NCI-H1417 (cell line): ENCODE measurements at places on chromosomes 3 and 15.
A peak's percentile ranks its signal among the peaks of the same experiment; 100 is the strongest.

DNA sequence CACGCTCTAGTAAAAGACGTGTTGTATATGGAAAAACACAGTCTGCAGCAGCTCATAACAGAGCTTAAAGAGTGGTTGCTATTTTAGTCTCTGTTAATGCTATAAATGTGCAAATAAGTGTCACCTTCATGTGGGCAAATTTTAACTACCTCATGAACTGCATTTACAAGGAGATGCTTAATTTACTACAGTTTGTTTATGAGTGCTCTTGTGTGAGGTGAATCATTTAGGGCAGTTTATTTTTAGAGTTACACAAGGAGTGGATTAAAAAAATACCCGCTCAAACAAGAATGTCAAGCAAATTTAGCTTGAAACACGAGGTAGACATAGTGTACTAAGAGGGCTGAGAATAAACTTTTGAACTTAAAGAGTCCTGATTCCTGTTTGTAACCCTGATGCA, 579.0 kb downstream of the MFSD1 start:
- no peak for DNase-seq

GRCh38 chr15:71806452-71806931, 3.9 kb upstream of the NR2E3 start:
- no peak for DNase-seq

- no peak for DNase-seq
Measured at GRCh38 chr15:79942741-79943481, 28.1 kb downstream of the BCL2A1 start.

GRCh38 chr15:60656481-60656880, 177.5 kb upstream of the ICE2 start:
- no peak for DNase-seq

DNA sequence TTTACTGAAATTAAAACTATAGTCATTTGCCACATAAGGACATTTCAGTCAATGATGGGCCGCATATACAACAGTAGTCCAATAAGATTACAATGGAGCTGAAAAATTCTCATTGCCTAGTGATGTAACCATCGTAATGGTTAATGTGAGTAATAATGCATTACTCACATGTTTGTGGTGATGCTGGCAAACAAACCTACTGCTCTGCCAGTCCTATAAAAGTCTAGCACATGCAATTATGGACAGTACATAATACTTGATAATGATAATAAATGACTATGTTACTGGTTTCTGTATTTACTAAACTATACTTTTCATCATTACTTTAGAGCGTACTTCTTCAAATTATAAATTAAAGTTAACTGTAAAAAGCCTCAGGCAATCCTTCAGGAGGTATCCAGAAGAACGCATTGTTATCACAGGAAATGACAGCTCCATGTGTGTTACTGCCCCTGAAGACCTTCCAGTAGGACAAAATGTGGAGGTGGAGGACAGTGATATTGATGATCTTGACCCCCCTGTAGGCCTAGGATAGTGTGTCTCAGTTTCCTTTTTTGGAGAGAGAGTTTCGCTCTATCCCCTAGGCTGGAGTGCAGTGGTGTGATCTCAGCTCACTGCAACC, 102.7 kb downstream of the ATP1B3 start:
- no peak for DNase-seq

DNA sequence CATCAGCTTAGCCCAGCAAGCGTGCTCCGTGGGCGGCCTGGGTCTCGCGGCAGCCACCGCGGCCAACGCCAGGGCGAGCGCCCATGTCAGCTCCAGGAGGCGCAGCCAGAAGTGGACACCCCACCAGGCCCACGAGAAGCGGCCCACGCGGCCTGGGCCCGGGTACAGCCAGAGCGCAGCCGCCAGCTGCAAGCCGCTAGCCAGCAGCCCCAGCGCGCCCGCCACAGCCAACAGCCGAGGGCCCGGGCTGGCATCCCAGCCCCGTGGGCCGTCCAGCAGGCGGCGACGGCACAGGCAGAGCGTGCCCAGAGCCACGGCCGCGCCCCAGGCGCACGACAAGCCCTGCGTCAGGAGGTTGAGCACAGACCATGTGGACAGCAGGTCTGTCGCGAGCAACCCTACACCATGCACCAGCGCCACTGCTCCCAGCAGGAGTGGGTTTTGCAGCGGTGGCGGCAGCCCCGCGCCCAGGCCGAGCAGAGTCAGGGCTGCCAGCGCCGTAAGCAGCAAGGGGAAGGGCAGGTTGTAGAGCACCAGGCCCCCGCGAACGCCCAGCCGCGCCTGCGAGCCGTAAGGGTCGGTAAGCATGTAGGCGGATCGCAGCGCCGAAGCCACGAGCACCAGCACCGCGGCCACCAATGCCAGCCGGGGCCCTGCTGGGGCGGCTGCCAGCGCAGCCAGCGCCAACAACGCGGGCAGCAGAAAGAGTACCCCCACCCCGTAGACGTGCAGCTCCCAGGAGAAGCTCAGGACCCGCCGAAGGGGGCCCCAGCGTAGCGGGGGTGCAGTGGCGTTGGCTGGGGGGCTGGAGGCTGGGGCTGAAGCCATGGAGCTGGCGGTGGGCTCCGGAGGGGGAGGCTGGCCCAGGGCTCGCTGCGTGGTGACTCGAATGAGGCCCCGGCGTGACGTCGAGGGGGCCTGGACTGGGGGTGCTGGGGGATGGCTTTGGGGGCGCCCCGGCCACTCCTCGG, 4.9 kb downstream of the PRRT3 start:
- peak; percentile 27 for DNase-seq

GRCh38 chr3:36557708-36558421, 177.6 kb downstream of the STAC start:
- DNase-seq, result no peak

GRCh38 chr3:156207802-156208685, 87.7 kb downstream of the KCNAB1 start:
- no peak for DNase-seq

DNA sequence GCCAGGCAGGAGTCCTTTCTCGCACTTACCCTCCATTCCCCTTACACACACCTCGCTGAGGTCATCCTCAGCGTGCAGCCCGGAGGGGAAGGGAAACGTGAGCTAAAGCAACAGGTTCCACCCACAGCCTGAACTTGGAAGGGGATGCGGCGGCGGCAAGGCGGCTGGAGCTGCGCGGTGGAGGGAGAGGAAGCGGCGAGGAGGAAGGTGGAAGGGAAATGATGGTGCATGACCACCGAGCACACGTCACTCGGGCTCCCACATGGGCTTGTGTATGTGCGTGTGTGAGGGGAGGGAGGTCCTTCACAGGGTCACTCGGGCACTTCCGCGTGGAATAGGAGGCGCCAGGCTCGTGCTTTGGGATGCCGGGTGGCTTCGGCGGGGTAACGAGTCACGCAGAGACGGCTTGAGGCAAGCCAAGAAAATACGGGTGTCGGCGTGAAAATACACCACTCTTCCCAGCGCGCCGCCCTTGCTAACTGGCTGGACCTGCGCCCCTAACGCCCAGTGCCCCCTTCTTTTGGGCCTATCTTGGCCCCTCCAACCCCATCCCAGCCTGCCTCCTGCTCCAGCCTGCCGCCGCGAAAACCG, 225.5 kb upstream of the IL12A start:
- peak; percentile 52 for DNase-seq

DNA sequence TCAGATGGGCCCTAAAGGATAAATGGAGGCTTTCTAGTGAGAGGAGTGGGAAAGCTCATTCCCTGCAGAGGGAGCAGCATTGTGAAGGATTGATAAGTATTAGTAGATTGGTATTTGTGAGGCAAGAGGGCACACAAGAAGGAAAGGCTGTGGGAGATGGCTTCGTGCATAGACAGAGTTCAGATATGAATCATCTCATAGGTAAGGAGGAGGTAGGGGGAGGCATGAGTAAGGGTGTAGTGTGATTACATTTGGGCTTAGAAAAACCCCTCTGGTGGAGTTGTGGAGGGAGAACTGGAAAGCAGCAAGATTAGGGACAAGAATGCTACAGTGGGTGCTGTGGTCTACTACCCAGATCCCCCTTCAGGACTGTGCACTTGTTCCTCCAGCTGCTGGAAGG, 29.6 kb downstream of the ONECUT1 start:
- no peak for DNase-seq

DNA sequence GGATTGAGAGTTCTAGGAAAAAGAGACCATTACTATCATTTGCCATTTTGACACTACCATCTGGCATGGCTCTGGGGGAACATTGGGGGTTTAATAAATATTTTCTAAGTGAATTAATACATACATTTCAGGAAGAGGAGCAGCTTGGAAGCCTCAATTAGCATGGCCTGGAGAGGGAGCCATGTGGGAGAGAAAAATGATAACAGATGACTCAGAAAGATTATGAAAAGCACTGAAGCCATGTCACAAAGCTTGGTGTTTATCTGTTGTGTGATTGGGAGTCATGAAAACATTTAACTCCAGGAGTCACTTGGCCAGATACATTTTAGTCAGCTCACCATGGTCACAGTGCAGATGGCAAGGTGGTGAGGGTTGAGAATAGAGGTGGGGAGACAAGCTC, 121.0 kb downstream of the SSR3 start:
- no peak for DNase-seq

- peak; percentile 43 for DNase-seq
Measured at GRCh38 chr3:11944052-11944673, 60.0 kb upstream of the SYN2 start.

DNA sequence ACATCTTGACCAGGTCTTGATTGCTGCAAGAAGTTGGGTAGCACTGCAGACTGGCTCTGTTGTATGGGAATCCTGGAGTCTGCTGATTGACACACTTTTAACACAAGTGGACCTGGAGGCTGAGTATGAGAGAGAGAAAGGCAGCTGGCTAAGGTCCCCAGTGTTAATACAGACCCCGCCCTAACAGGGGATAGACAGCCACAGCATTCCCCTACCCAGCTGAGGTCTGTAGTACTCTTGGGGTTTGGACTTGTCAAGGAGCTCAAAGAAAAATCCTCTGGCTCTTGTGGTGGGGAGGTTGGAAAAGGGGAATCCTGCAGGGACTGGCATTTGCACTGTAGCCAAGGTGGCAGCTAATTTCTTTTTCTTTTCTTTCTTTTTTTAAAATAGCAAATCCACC, 192.7 kb downstream of the ZNF621 start:
- DNase-seq, result no peak

DNA sequence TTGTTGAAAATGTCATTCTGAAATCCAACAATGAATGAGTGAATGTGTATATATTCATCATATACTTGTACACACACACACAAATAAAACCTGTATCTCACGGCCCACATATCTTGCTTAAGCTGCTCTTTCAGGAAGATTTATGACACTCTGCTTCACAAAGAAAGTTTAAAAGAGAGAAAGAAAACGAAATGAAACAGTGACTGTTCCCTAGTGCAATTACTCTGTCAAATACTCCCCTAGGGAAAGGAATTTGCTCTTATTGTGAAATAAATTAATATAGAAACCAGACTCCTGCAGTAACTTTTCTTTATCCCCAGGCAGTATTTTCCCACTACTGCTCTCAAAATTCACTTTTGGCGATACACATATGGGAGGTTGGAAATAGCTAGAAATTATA, 329.1 kb downstream of the VPS13C start:
- no peak for DNase-seq

DNA sequence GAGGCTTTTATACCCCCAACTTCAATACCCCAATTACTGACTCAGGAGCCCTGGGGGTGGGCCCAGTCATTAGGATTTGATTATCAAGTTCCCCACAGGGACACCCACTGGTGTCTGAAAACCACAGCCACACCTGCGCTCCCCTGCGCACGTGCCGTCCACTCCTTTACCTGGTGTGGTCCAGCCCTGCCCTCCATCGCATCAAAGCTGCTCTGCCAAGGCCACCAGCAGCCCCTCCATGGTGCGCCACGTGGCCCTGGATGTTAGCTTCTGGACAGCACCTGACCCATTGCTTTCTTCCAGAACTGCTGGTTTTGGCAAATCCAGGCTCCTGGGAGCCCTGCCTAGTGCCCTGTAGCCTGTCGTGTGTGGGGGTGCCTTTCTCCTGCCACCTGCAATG, 136.3 kb downstream of the NSMCE3 start:
- no peak for DNase-seq

- DNase-seq, result no peak
Measured at GRCh38 chr3:143830786-143831185, 17.5 kb downstream of the SLC9A9 start.

DNA sequence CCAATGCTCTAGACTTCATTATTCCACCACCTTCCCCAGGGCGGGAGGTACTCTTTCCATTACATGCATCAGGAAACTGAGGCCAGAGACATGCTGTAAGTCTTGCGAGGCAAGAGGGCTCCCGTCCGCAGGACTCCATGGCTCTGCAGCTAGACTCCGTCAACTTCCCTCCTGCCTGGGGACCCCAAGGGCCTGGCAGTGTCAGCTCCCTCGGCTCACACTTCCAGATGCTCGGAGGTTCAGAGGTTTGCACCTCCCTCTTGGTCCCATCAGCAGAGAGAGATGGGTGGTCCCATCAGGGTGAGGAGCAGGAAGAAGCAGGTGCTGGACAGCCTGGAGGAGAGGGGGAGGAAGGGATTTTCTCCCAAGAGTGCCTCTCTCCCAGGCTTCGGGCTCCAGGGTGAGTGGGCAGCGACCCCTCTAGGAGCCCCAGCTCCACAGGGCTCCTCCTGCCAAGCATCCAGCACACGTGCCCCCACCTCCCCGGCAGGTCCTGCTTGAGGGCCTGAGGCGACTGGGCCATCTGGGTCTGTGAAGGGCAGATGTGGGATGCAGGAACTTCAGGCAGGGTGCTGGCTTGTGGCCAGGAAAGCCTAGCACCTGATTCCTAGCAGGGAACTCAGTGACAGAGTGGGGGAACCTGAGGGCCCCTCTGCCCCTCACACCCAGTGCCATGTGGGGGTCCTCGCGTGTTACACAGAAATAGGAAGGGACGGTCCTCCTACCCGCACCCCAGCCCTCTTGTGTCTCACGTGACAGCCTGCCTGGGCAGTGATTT, 9.3 kb downstream of the PAK6 start:
- no peak for DNase-seq

DNA sequence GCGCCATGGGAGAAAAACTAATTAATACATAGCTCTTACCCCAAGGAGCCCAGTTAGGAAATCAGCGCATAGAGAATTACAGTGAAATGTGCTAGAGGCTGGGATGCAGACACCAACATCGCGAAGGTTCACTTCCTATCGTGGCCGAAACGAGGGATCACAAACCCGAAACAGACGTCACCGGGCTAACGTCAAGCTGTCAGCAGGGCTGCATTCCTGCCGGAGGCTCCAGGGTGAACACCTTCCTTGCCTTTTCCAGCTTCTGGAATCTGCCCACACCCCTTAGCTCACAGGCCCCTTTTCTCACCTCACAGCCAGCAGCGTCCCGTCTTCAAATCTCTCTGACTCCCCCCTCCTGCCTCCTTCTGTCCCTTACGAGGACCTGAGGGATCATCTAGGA, 13.0 kb downstream of the GP5 start:
- no peak for DNase-seq

DNA sequence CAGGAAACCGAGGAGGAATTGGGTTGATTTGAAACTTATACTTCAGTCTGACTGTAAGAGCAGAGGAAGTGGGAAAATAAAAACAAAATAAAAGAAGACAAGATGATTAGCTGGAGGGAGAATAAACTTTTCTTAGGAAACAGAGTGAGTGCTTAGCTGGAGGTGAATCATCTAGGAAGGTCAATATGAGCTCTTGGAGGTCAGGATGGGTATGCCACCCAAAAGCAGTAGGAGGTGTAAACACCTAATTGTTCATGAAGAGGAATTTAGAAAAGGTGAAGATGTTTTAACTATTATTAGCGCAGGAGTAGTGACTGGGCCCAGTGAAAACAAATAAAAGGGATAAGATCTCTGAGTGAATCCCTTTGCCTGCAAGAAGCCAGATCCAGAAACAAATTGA, 39.9 kb upstream of the ARL14 start:
- no peak for DNase-seq
